ENCODE measurements at places on chromosomes 11 and 22.

DNA sequence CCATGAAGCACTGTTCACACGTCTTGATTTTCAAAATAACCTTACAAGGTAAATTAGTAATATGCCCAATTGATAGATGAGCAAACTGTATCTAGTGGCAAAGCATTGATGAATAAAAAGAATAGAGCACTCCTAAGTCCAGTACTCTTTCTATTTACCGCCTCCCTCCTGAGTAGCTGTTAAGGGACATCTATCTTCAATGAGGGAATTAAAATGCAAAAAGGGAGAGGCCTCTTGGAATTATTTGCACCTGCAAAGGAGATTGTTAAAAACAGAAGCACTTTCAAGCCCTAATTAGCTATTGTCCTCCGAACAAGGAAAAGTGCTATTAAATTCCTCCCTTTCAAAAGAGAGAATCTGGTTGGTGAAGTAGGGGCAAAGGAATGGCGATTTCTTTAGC lies 6.8 kb upstream of the GALNT18 start:
- DNase-seq: no peak

DNA sequence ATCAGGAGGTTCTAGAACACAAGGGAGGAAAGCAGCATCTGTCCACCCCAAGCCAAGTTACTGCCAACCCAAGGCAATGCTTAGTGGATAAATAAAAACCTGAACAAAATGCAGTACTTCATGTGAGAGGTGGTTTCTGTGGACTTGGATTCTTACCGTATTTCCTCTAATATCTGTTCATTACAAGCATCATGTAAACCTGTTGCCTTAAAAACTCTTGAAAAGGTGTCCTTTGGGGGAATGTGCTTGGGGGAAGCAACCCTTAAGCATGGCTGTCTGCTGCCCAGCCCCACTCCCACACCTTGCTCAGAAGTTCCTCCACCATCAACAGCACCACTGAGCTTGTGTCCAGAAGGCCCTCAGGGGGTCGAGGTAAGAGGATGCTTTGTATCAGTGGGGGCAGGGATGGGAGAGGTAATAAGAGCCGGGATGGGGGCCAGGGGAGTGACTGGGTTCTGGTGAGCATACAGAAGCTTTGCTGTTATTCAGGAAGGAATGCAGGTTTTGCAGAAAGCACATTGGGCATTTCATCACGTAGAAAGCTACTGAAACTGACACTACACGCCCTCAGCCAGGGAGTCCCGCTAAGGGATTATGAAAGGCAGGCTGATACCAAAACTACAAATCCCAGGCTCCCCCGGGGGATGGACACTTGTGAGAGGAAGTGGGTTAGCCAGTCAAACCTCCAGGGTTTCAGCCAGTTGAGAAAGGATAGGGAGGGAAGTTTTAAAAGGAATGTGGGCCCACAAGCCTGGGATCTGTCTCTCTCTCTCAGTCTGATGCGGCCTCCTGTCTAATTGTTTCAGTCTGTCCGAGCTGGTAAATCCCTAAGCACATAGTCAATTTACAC lies 52.0 kb downstream of the KCNJ1 start:
- DNase-seq: no peak

DNA sequence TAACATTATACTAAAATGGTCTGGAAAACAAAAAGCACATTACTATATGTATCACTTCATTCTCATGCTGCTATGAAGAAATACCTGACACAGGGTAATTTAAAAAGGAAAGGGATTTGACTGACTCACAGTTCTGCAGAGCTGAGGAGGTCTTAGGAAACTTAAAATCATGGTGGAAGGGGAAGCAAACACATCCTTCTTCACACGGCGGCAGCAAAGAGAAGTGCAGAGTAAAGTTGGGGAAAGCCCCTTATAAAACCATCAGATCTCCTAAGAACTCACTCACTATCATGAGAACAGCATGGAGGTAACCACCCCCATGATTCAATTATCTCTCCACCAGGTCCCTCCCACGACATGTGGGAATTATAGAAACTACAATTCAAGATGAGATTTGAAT lies 60.0 kb downstream of the FAM181B start:
- DNase-seq: no peak

GRCh38 chr11:69925366-69926196 lies 106.4 kb upstream of the FGF3 start:
- DNase-seq: no peak
